ENCODE measurements at places on chromosomes 7 and 10.
A peak's percentile ranks its signal among the peaks of the same experiment; 100 is the strongest.

DNA sequence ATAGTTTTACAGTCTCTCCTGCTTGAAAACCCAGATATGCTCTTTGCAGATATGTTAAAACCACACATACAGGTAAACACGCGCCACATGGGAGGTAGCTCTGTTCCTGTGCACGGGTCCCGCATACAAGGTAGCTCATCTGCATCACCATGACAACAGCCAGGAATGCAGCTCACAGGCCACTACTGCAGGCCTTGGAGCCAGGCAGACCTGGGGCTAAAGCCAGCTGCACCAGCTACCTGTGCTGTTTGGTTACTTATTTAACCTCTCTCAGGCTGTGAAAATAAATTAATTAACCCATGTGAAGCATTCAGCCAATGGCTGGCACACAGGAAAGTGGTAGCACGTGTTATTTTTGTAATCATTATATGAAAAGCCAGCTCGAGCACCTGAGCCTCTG lies 428.3 kb downstream of the TNS3 start:
- no peak for DNase-seq

- DNase-seq = no peak
These were observed 37.3 kb downstream of the DNAH11 start for GRCh38 chr7:21580073-21580521.

DNA sequence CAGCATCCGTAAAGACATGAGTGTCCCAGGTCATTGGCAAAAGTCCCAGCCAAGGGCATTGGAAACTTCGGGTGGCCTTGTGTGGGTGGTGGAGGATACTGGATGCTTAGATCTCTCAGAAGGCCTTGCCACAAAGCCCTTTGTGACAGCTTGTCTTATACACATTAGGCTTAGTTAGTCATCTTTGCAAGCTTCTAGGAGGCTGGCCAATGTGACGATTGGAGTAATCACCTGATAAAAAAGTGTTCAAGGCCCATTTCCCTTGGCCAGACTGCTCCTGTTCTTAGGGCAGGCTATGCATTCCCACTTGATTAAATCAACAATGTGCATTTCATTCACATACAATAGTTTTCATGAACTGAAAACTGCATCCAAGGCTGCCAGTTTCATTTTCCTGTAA lies 26.9 kb downstream of the NPS start:
- DNase-seq = no peak

- no peak for DNase-seq
These were observed 13.2 kb downstream of the ITGB8 start for GRCh38 chr7:20343941-20344340.

DNA sequence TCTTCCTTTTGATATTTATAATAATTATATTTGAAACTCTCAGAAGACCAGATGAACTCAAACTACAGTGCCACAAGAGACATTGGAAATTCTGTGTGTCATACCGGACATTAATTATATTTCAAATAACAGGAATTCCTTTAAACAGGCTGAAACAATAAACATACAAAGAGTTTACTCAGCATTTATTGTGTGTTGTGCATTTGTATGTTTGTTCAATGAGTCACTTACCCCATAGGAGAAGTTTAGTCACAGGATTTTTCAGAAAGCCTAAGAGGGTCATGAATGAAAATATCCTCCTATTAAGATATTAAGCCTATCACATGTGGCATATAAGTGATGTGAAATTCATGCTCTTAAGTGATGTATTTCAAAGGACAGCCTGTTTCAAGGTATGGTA lies 566.8 kb downstream of the CNTNAP2 start:
- DNase-seq = no peak

- DNase-seq = no peak
These were observed 3.1 kb upstream of the CYP26A1 start for GRCh38 chr10:93070378-93071176.

DNA sequence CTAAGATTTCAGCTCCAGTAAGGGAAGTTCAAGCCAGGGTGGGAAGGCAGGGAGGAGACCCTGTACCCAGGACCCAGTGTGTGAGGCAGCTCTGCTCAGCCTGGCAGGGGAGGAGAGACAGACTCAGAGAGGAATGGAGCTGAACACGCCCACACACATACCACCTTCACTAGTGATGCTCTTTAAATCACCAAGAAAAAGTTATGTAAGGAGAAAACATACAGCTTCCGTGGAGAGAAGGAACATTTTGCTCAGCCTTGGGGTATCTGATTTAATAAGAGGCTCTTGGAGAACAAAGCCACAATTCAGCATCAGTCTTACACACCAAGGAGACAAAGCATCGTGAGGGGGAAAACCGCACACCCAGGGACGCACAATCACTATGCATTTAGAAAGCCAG lies 62.9 kb downstream of the PRKAG2 start:
- no peak for DNase-seq

GRCh38 chr7:26856176-26856985 lies 8.0 kb downstream of the SKAP2 start:
- no peak for DNase-seq

DNA sequence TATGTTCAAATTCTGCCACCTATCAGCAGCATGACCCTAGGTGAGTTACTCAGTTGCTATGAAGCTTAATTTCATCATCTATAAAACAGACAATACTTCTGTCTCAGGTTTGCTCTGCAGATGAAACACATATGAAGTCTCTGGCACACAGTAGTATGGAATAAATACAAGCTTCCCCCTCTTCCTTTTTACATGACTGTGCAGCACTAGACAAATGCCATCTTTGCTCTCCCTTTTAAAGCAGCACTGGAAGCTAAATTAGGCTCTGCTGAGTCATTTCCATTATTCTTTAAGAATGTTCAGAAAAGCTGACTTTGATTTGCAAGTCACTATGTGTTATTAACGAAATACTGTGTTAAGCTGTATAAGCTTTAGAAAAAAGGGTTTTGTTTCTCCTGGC lies 40.7 kb upstream of the ANAPC16 start:
- no peak for DNase-seq

GRCh38 chr10:5977471-5978229 lies at the start of gene IL15RA:
Gene IL15RA, minus strand, starts transcription at chr10:5977543. Its CDS starts 51 bp downstream, at chr10:5977492.
- peak; percentile 27 for DNase-seq

DNA sequence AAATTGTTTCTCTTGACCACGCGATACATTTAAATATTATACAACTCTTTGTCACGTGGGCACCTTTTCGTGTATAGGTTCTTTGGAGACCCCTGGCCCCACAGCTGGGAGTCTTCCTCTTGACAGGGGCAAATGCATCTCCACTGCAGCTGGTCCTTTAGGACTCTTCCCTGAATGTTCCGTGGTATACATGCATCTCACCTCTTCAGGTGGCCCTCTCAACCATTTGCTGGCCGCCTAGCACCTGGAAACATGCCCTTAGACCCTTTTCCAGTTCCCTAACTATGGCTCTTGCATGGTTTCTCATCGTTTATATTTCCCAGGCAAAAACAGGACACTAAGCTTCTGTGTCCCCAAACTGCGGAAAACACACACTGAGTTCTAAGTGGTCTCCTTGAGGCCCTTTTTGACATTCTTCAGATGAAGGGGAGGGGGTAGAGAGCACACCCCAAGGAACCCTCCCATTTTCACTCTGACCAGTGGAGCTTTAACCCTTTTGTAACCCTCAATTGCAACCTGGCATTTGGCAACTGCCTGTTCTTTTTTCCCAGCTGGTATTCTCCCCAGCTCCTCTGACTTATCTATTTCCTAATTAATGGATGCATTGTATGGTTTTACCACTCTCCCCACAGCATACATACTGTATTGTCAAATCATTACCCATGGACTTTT lies 20.6 kb downstream of the HNRNPA2B1 start:
- DNase-seq = no peak

DNA sequence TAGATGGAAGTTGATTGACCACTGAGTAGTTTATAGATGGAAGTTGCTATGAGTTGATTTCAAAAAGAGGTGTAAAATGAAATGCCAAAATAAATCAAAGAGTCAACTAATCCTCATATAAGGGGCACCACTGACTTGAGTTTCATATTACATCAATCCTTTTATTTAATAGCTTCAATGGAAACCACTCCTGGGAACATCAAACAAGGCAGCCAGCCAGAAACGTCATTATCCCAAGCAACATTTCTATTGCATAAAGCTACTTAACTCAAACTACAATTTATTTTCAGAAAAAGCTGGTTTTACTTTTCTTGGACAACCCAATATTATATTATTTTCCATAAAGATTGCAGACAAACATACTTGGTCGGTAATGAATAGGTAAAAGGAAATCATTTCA lies 162.1 kb downstream of the TSPAN12 start:
- no peak for DNase-seq

DNA sequence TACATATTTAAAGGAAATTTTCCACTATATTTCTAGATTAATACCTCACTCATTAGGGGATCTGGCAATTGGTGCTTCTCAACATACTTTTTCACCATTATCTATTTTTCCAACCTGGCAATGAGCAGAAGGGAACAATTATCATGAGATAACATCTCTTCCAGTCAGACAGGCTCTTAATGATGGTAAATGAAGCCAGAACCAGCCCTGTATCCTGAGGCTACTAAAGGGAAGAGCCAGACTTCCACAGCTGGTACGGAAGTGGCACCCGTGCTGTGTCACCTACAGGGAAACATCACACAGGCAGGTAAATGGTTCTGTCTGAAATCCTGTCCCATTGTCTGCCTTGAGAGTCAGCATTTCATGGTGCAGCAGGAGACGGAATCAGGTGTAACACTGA lies 75.9 kb downstream of the ELMO1 start:
- peak; percentile 64 for DNase-seq

DNA sequence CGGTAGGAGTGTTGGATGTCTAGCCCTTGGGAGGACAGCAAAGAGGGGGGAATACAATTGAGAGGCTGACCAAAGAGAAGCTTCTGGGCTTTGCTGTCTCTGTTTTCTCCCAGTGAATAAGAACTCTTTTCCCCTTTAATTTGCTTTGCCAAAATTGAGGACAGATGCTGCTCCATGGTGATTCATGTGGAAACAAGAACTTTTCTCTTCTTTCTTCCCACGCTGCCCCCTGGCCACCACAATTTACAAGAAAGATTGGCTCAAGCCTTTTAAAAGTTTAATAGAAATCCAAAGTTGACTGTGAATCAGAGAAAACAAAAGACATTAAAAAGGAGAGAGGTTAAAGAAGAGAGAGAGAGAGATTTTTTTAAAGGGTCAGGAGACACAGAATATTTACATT lies 49.0 kb downstream of the PRR15 start:
- DNase-seq = no peak

DNA sequence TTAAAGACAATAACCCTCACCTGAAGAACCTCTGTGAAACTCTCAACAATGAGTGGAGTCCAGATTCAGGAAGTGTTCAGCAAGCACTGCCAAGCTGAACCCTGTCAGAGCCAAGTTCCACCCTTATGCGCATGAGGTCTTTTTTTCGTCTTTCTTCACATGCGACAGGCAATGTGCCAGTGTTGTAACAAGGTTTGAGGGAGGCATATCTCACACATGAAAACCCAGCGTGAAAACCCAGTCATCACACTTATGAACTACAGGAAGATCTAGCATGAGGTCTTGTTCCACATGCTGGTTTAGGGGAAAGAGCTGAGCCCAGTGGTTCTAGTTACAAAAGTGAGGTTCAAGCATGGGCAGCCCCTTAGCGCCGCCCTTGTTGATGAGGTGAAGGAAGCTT lies 49.7 kb downstream of the RABGEF1 start:
- no peak for DNase-seq

- DNase-seq = peak; percentile 72
These were observed 45.2 kb upstream of the TMEM213 start for GRCh38 chr7:138752518-138753149.

DNA sequence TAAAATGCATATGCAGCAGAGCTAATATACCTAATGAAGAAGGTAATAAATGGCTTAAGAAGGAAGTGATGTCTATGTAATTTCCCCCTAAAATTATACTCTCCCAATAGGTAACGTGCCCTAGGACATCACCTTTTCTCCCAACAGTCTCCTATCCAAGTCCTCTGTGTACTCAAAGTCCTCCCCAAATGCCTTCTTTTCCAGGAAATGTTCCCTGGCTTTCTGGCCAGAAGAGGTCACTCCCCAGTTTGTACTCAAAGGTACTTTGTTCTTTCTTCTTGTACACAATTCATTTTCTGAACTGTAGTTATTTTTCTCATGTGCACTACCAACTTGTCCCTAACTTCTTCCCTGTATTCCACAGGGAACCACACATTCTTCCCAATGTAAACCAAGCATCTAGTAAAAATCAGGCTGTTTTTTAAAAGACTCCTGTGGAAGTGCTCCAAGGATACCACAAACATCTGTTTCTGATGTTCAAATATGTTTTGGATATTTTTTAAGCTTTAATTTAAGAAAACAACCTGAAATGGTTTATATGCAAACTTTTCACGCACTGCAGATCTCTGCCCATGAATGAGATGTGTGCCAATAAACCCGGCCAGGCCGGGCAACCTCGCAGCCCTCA lies 262.3 kb upstream of the KLF14 start:
- no peak for DNase-seq

GRCh38 chr7:105187302-105188169 lies 173.5 kb downstream of the KMT2E start:
- DNase-seq = no peak

GRCh38 chr7:98105942-98106544 lies 619 bp upstream of the LMTK2 start:
- no peak for DNase-seq

- DNase-seq = no peak
These were observed 5.1 kb downstream of the LRRC72 start for GRCh38 chr7:16531707-16532106.

DNA sequence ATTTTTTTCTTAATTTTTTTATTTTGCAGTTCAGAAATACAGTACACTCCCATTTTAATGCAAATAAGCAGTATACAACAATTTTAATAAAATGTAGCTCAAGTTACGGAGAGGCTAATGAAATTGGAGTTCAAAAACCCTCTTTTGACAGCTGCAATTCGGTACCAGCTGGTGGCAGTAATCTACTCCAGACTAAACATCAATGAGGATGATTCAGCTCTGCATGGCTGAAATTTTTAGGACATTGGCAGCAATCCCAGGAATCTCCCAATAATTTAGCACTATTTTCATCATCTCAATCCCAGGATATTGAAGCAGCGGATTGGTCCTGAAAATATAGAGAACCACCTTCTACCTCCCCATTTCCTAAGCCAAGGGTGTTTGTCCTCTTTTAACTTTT lies 278.8 kb downstream of the CACNA2D1 start:
- peak; percentile 48 for DNase-seq
